ENCODE measurements at places on chromosomes 7 and 10.

GRCh38 chr10:4546500-4546899, 279.5 kb upstream of the AKR1E2 start:
- no peak for DNase-seq

DNA sequence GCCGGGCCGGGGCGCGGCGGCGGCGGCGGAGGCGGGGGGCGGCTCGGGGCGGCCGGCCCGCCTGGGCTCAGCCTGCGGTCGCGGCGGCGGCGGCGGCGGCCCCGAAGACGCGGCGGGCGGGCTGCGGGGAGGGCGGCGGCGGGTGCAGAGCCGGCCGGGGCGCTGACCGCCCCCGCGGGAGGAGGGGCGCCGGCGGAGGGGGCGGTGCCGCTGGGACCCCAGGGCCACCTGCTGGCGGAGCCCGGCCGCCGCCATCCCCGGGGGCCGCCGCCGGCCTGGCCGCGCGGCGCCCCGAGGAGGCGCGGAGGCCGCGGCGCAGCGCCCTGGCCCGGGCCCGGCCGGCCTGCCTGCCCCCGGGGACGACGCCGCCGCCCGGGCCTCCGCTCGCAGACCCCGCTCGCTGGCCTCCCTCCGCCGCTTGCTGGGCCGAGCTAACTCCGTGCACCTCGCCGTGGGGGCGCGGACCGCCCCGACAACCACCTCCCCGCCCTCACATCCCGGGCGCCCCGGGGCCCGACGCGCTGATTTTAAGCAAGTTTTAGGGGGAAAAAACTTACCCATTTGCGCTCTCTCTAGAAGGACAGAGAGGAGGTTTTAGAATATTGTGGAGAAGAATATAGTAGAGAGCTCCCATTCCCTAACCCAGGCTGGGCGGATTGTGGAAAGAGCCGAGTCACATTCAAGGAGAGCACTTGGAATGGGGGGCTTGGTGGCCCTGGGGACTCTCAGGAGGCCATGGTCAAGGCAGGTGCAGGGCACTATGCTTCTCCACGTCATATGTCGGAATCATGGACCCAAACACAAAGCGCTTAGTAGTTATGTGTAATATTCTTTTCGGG, at the start of gene BEND7:
BEND7 (minus strand) TSS at position 140 of the 839 bp plus-strand sequence. CDS start 481 bp downstream, outside the sequence.
- DNase-seq, result no peak

GRCh38 chr7:42105554-42106358, 131.3 kb downstream of the GLI3 start:
- no peak for DNase-seq

- DNase-seq, result peak; percentile 61
Observed at GRCh38 chr7:130063036-130063435, 7.3 kb upstream of the KLHDC10 start.

GRCh38 chr7:97298561-97298960, 181.1 kb downstream of the SDHAF3 start:
- no peak for DNase-seq

DNA sequence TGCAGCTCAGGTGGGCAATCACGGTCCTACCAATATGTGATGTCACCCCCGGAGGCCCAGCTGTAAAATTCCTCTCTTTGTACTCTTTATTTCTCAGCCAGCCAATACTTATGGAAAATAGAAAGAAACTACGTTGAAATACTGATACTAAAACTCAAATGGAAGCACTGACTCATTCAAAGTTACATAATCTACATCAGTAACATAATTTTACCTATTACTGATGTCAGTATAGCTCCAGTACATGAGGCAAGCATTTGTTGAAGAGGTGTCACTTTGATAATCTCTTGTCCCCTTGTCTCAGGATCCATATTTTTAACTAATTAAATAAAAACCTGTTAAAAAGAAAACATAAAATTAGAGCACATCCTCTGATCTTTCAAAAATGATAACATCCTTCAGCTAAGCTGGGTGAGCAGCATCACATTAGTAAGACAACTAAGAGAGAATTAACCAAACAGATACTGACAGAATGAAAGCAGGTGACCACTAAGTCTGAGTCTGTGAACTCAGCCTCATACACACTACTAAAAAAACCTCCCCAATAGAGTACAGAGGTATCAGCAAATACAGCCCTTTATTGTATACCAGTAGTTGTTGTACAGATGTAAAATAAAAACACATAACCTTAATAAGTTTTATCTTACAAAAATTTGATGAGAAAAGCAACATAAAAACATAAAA, 17.6 kb downstream of the SLC25A40 start:
- no peak for DNase-seq

GRCh38 chr10:74382663-74383062, 231.6 kb downstream of the ADK start:
- no peak for DNase-seq

- DNase-seq, result no peak
Observed at GRCh38 chr7:95682913-95683312, 86.6 kb upstream of the PDK4 start.

DNA sequence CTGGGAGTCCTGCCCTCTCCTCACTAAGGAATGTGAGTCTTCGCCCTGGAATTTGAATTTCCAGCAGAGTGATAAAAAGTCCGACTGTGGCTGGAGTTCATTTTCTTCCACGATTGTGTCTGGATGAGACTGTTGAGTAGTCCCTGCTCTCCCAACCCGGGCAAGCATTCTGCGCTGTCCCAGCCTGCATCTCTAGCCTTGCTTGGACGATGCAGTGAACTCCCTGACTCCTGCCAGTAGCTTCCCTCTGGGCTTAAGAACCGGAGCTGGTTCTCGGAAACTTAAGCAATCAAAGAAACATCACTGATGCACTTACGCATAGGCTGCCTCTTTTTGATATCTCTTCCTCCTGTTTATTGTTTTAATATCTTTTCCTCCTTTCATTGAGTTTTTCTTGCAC, 116.0 kb upstream of the FZD8 start:
- no peak for DNase-seq

DNA sequence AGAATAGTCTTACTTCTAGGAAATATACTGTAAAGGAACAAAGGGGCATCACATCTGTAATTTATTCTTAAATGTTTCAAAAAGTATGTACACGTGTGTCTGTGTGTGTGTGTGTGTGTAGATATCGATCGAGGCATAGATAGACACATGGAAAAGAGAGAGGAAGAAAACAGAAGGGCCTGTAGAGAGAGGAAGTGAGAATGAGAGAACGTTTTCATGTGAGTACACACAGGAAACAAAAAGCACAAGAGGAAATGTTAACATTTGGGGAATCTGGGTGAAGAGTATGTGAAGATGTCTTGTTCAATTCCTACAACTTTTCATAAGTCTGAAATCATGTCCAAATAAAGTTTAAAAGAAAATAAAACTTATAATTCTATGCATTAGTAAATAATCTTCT, 286.5 kb upstream of the SORCS1 start:
- no peak for DNase-seq

GRCh38 chr10:98321186-98321780, 53.3 kb upstream of the LOXL4 start:
- DNase-seq, result no peak

DNA sequence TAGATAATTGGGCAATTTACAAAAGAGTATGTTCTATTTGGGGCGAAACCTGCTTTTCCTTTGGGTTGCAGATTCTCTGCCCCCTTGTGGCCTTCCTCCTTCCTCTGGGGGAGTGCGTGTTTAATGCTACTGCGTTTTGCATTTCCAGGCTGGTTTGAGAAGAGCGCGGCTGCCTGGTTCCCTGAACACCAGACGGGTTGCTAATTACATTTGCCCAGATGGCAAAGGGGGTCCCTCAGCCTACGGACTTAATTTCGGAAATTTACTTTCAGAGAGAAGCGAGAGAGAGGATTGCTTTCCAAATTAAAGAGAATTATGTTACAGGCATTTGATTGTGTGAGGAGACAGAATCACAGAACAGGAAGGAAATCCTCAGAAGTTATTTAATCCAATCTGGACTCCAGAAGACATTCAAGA, 91.9 kb upstream of the JAZF1 start:
- peak; percentile 18 for DNase-seq

- DNase-seq, result no peak
Observed at GRCh38 chr10:7320072-7320471, 90.8 kb downstream of the SFMBT2 start.

DNA sequence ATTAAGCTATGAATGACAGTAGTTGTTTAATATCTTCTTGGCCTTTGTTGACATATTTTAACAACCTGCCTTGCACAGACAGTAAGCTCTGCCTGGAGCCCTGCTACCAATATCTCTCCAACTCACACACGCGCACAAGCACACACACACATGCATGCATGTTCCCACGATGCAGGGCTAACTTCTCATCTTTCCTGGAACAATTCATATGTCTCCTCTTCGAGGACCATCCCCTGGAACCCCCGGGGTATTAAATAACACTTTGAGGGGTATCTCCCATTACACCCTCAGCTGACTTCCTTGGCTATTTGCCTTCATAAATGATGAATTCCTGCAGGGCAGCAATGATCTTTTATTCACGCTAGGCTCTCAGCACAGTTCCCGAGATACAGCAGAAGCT, 258.0 kb downstream of the TRIL start:
- no peak for DNase-seq

DNA sequence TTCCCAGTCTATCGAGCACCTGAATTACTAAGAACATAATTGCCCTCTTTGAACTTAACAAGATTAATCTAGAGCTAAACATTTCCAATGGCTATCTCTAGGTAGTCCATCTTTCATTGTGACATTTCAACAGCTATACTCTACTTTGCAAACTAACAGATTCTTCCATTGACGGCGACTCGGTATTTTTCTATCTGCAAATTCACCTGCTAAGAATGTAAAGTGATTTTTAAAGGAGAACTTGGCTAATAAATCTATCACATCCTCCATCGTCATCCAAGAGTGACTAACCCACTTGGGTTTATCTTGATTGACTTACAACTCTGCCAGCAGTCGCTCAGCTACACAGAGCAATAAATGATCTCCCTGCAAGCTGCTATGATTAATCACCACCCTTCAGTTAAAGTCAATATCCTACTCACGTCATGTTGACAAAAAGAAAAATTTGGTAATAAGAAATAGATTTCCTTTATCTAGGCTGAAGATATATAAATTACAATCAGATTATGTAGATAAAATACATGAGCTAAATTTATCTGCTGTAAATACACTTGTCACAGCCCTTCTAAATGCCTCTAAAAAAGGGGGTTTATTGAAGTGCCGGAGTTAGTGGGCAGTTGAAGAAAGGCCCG, 99.5 kb downstream of the SFMBT2 start:
- DNase-seq, result no peak

DNA sequence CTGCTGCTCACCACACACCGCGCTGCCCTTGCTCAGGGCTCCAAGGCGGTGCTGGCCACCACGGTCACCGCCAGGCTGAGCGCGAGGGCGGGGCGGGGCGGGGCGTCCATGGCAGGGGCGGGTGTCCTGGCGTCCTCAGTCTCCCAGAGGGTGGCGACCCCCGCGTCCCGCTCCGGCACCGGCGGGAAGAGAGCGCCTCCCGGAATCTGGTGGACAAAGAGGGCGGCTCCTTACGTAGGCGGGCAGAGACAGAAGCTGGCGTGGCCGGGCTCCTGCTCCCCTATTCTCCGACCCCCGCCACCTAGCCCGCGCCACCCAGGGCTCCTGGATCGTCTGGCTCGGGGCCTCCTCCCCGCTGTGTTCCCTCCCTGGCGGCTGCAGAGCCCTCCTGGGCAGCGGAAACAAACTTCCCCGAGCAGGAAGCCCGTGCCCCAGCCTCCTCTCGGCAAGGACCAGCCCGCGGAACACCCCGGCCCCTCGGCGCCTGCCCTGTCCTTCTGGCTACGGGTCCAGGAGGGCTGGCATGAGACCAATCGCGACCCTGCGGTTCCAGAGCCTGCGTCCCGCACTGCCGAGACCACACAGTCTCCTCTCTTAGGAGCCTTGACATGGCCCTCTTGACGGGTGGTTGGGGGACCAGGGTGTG, 133.8 kb upstream of the ZNF92 start:
- no peak for DNase-seq

- no peak for DNase-seq
Observed at GRCh38 chr7:51045319-51046102, 262.8 kb upstream of the GRB10 start.

DNA sequence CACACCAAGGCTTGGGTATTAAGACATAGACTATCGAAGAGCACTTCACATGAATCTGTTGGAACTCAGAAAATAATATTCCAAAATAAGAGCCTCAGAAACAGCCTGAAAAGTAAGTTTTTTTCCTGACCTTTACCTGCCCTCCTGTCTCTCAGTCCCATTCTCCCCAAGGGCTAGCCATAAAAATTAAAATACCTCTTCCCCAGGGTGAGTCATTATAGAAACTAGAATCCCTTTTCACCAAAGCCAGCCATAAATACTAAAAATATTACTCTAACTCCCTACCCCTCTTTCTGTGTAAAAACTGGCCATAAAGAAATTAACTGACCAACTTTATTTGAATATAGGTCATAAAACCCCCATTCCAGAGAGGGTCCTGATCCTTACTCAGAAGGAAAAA, 87.9 kb upstream of the TMEM106B start:
- no peak for DNase-seq

DNA sequence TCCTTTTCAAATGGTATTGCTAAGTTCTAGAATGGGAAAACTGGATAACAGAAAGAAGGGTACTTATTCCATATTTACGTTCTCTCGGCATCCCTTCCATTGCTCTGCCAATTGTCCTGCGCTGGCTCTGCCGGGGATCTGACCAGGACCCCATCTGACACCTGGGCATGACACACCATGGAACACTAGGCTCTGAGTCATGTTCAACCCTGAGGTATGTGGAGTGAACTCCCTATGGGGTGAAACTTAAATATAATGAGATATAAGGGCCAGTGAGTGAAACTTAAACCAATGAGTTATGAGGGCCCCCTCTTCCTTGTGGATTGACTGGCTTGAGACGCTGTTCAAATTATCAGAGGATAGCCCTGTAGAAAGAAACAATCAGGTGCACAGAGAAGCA, 55.1 kb upstream of the ZEB1 start:
- no peak for DNase-seq

GRCh38 chr7:5349005-5349380, 66.2 kb downstream of the SLC29A4 start:
- DNase-seq, result no peak

- no peak for DNase-seq
Observed at GRCh38 chr10:6128087-6128486, 39.3 kb downstream of the RBM17 start.

- no peak for DNase-seq
Observed at GRCh38 chr10:33955676-33956075, 621.2 kb upstream of the NRP1 start.

DNA sequence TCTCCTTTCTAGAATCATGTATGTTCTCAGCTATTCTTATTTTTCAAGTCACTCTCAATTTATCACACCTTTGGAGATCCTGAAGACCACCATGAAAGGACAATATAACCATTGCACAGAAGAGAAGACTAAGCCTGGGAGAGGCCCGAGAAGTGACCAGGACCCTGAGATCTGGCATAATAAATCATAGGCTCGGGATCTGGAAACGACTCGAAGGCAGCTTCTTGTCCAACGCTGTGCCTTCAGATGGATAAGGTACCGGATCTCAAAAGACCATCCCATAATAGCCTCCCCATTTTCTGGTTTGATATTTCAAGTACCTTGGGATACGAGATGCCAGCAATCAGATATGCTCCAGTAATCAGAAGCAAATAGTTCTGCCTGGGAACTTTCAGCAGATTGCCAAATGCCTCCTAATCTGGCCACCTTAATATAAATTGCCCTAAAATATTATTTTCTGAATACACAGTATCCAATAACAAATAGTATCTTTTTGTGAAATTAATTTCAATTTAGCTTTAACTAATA, 179.2 kb upstream of the ZMIZ1 start:
- DNase-seq, result no peak

Data from stimulated activated CD8-positive, alpha-beta memory T cell treated with anti-CD3 and anti-CD28 coated beads, Interleukin-12 subunit alpha, Interleukin-12 subunit beta, amount 100 ng/mL, for 1 hour (primary cell).